ENCODE measurements at places on chromosomes 7 and 10.

GRCh38 chr7:112515989-112516388 lies 35.2 kb downstream of the LSMEM1 start:
- DNase-seq: no peak

- no peak for DNase-seq
Observed at GRCh38 chr10:118216571-118217170, 125.5 kb downstream of the FAM204A start.

- no peak for DNase-seq
Observed at GRCh38 chr10:79178070-79178576, 109.4 kb downstream of the ZMIZ1 start.

- DNase-seq: no peak
Observed at GRCh38 chr7:891291-891690, 14.9 kb downstream of the GET4 start.

- DNase-seq: no peak
Observed at GRCh38 chr10:26423722-26424121, 14.4 kb upstream of the APBB1IP start.

GRCh38 chr10:86688398-86688921 lies 20.1 kb downstream of the LDB3 start:
- no peak for DNase-seq

DNA sequence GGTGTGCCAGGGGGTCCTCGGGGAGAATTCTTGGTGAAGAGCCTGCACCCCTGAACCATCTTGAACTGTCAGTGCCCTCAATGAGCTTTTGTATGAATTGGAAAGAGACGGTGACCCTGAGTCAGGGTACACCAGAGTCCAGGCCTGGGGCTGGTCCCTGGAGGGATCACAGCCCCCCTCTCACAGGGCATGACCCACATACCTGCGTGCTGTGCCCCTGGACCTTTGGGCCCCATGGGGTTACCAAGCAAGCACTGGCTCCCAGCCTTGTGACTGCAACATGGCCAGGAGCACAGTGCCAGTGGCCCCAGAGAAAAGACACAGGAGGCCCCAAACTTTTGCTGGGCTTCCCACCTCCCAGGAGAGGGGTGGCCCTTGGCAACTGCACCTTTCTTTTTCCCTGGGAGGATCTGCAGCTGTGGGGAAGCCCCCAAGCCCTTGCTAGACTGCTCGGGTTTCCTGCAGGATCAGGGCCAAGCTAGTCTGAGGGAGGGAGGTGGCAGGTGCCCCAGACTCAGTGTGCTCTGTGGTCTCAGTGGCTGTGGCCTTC lies 153.5 kb downstream of the ZNF248 start:
- no peak for DNase-seq

DNA sequence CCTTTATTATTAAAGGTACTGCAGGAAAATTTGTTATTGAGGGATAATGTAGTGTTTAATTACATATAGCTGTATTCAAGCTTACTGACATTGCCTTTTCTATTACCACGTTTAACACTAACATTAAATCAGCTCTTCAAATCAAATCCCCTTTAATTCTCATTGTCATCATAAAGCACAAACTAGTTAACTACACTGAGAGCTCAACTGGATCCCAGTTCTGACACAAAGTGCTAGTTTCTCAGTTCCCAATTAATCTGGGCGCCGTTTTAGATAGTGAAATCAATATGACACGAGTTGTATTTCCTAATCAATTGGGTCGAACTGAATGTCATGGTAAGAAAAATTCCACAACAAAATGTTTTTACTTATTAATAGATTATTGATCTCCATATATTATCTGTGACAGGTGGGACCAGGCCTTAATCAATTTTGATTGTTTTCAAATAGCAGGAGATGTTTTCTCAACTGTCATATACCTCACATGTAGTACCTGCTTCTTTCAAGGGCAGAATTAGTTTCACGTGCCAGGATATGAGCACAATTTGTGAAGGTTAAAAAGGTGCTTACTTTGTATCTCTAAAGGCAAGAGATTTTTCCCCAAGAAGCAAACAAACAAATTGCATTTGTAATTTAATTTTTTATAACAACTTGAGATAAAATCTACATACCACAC lies 71.0 kb downstream of the AASS start:
- no peak for DNase-seq

DNA sequence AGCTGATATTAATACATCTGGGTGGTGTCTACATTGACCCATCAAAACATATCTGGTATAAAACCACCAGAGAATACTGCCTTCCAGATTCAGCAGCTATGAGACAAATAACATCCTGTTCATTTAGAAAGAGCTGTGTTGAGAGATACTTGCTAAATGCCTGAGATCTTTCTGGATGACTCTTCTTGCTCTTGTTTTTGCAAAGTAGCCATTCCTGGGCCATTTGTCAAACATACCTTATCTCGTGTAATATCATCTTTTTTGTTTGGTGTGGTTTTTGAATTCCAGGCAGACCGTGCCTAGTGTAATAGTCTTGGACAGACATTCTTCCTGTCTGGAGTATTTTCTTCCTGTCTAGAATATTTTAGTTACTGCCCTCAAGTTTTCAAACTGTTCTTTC lies 74.7 kb upstream of the PRR15 start:
- DNase-seq: peak; percentile 91

DNA sequence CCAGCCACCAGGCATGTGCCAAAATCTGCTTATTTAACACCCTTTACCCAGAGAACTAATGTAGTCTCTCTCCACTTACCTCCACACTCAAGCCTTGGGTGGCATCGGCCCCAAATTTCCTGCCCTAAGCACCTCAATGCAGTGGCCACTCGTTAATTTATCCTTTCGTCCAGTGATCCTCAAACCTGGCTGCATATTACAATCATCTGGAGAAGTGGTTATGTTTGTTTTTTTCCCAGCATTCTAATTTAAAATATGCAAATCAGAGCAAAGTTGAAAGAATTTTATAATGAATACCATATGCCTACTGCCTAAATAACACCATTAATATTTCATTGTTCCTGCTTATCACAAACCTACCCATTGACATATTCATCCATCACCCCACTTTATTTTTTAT lies 25.7 kb downstream of the CREB3L2 start:
- no peak for DNase-seq

- DNase-seq: no peak
Observed at GRCh38 chr7:122136639-122137245, 7.3 kb downstream of the AASS start.

- DNase-seq: no peak
Observed at GRCh38 chr7:26376175-26376917, 84.7 kb downstream of the SNX10 start.

GRCh38 chr7:11753433-11753832 lies 78.6 kb downstream of the THSD7A start:
- DNase-seq: no peak

GRCh38 chr10:117360016-117360415 lies 15.2 kb downstream of the PDZD8 start:
- DNase-seq: no peak

DNA sequence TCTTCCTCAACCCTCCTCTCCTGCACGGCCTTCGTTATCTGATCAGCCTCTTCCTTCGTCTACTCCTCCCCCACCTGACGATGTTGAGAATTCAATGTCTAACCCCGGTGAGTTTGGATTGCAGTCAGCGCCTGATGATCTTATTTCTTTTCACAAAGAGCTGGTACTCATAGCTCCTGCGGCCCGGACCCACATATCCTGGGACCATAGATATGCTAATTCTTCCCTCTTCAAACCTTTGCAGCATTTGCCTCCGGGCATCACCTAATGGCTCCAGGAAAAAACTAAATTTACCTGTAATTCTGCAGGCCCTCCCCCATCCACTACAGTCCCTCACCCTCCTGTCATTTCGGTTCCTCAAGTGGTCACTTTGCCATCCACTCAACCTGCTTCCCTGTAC lies 12.4 kb upstream of the DDC start:
- no peak for DNase-seq

GRCh38 chr10:99927721-99928280 lies 81.9 kb downstream of the DNMBP start:
- DNase-seq: no peak

- DNase-seq: no peak
Observed at GRCh38 chr10:121059351-121059750, 208.2 kb downstream of the WDR11 start.

DNA sequence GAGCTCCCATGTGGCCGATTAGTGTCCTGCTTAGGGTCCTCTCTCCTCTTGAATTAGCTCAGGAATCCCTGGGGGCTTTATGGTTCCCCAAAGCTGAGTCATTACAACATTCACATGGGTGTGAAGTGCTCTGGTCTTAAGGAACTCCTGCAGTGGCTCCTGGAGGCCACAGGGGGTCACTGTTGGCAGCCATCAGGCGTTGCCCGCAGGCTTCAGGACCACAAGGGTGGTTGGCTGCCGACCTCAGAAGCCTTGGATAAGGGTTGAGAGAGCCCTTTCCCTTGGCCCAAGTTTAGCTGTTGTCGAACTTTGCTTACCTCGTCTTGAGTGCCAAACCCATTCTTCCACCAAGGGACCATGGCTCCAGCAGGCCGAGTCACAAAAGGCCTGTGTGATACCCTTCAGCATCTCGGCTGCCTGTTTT lies 61.7 kb downstream of the SH2D4B start:
- no peak for DNase-seq

GRCh38 chr7:68247571-68247970 lies 1250.9 kb downstream of the TYW1 start:
- DNase-seq: no peak

DNA sequence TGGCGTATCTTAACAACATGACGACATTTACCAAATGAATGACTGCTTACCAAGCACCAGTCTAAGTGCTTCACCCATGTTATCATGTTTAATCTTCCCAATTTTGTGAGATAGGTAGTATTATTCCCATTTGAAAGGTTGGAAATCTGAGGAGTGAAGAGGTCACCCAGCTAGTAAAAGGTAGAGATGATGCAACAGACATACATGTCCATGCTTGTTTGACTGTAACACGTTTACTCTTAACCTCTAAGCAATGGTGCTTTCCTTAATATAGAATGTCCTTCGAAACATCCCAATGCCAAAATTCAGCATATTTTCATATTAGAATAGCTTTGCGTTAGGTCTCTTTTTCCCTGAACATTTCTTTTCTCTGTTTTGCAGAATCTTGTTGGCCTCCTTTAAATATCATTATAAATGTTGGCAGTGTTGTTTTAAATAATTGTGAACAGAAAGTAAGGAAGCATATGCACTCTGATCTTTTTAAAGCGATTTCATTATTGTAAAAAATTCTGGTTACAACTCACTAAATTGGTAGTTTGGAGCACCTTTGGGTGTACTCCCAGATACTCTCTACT lies 722.8 kb downstream of the AUTS2 start:
- no peak for DNase-seq

GRCh38 chr10:128027822-128028507 lies 98.3 kb downstream of the MKI67 start:
- no peak for DNase-seq

GRCh38 chr7:82044497-82045080 lies 274.7 kb upstream of the HGF start:
- DNase-seq: no peak

DNA sequence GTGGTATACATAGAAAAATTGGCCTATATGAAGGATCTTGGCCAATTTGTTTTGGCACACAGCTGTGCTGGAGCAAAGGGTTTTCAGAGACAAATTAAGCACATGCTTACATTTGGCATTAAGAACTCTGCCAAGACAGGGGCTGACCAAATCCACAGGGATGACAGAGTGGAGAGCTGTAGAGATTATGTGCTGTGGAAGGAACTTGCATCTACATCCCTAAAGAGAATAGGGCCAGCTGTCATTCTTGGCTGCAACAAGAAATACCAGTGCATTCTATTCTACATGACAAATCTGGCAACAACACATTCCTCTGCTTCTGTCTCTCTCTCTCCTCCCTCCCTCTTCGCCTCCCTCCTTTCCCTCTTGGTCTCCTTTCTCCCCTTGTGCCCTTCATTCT lies 75.6 kb downstream of the POM121L12 start:
- no peak for DNase-seq

DNA sequence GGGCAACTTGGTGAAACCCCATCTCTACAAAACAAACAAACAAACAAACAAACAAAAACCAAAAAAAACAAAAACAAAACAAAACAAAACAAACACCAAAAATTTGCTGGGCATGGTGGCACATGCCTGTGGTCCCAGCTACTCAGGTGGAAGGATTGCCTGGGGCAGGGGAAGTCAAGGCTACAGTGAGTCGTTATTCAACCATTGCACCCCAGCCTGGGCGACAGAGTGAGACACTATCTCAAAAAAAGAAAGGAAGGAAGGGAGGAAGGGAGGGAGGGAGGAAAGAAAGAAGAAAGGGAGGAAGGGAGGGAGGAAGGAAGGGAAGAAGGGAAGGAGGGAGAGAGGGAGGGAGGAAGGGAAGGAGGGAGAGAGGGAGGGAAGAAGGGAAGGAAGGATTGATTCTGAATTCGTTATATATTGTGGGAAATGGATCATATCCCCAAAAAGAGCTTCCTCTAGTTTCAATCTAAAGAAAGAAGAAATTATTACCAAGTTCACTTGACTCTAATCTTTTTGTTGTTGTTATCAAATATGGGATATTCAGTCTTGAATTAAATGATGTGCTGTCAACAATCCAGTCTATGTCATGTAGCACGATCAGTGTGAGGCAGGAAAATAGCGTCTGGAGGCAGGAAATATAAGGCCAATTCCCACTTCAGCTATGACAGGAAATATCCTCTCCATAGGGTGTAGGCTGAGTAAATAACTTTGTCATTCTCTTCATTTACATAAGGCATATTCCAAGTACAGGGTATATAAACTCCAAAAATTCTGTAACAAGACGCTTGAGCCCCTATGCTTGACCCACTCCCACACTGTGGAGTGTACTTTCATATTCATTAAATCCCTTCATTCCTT lies 26.2 kb upstream of the TRIM24 start:
- DNase-seq: no peak

- peak; percentile 34 for DNase-seq
Observed at GRCh38 chr10:73591935-73592699, 975 bp upstream of the USP54 start.

- no peak for DNase-seq
Observed at GRCh38 chr10:51203359-51203758, 129.1 kb downstream of the PRKG1 start.

DNA sequence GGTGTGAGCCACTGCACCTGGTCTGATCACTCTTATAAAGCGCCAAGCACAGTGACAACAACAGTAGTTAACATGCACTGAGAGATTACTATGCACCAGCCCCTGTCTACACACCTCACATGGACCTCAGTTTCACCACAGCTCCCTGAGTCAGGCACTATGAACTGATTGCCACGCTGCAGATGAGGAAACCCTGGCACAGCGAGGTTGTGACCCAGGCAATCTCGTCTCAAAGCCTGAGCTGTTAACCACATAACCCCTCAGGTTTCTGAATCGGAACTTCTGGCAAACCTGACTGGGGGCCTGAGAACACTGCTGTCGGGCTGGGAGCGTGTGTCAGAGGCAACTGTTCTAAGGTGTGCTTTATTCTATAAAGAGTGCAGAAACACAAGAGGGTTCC lies 150.8 kb downstream of the RNF216 start:
- DNase-seq: no peak

All from BJ (cell line).